Stimulated activated CD8-positive, alpha-beta memory T cell treated with anti-CD3 and anti-CD28 coated beads, Interleukin-15, amount 100 ng/mL, for 1 hour (primary cell): ENCODE measurements at places on chromosomes 11 and 22.

DNA sequence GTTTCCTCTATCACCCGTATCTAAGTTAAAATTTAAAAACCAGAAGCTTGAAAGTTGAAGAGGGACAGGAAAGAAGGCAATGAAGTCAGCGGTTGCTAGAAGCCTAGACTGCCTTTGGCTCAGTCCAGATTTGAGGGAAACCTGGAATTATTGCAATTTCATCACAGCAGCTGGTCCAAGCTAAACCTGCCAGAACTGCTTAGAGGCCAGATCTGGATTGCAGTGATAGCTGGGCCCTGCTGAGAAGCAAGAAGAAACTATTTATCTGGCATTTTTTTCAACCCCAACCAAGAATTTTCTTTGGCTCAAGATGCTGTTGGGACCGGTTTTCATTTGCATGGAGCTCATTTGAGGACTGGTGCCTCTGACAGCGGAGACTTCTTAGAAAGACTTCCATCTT is 121.5 kb upstream of the TEAD1 start:
- no peak for DNase-seq

GRCh38 chr11:9516113-9516512 is 55.3 kb downstream of the ZNF143 start:
- DNase-seq, result no peak

GRCh38 chr11:123187665-123188507 is 7.2 kb downstream of the CLMP start:
- DNase-seq, result no peak

- DNase-seq, result no peak
Observed at GRCh38 chr22:26624803-26625202, 3.0 kb downstream of the CRYBA4 start.

DNA sequence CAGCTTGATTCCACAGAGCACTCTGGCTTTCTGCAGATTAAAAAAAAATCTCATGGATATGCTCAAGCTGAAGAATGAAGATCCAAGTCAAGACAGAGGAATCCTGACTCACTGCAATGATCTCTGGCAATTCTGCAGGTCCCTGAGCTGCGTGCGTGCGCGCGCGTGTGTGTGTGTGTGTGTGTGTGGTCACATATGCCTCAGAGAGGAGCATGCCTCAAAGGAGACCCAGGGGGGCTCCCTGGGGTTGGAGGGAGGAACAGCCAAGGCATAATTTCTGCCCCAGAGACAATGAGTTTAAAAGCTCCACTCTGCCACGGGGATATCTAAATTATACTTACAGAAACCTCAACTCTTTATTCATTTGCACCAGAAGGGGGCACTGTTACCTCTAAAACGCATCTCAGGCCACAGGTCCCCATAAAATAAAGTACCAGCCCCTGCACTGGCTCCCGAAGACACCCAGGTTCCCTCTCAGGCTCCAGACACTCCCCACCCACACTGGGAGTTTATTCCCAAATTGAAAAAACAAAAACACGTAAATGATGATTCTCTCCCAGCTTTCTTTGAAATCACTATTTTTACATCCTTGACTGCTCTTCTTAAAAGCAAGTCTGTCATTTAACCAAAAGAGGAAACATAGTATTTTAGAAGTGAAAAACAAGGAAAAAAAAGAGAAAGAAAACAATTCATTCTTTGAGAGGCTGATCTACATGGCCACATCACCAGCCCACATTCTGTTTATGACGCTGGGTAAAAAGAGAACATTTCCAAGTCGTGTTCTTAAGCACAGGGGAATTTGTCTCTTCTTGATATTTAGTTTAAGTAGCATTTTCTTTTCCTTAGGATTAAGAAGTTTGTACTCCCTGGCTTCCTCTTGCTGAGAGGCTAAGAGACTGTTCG is 401.0 kb downstream of the LARGE1 start:
- DNase-seq, result no peak
